ENCODE measurements at places on chromosomes 5 and 9. TPM values are rescaled to one million over a fixed set of nuclear protein-coding genes. Genes with fewer than 3 reads are reported as not detected.

Gene SNCAIP
- 19.4 TPM for total RNA-seq

Gene WNT8A
- total RNA-seq = not detected

Gene SPATA31E1
- total RNA-seq = not detected

Gene ADGRD2
- not detected for total RNA-seq

Gene PALM2AKAP2
- 9.7 TPM for total RNA-seq

Gene DDX4
- total RNA-seq = not detected

Gene CBY3
- not detected for total RNA-seq

Gene SPATA31D1
- total RNA-seq = not detected

Gene RNF180
- 0.74 TPM for total RNA-seq

Gene DEPDC1B
- 1.1 TPM for total RNA-seq

Gene ANKRD31
- 0.14 TPM for total RNA-seq

Gene PCSK5
- 5.7 TPM for total RNA-seq

Gene SMIM33
- not detected for total RNA-seq

Gene PJA2
- total RNA-seq = 86.7 TPM

Gene F12
- total RNA-seq = 0.18 TPM

Gene N4BP3
- 0.71 TPM for total RNA-seq

Gene WDR31
- total RNA-seq = 1.8 TPM

Gene FSD1L
- 3.0 TPM for total RNA-seq

Gene ARL14EPL
- 0.18 TPM for total RNA-seq

Gene GOLGA1
- 10.7 TPM for total RNA-seq

Gene C5orf58
- not detected for total RNA-seq

Gene EIF4E1B
- not detected for total RNA-seq

Gene HAND1
- not detected for total RNA-seq

Gene ZFP37
- 2.3 TPM for total RNA-seq

Gene TTF1
- 9.2 TPM for total RNA-seq

Gene IFNK
- not detected for total RNA-seq

Gene LYSMD3
- total RNA-seq = 15.1 TPM

Gene KCTD16
- total RNA-seq = 2.4 TPM

Gene PTCH1
- total RNA-seq = 2.0 TPM

Gene MCIDAS
- not detected for total RNA-seq

Gene C5orf52
- not detected for total RNA-seq

Gene FLT4
- 0.37 TPM for total RNA-seq

Gene TMEM215
- total RNA-seq = not detected

Gene PCDHA7
- 0.57 TPM for total RNA-seq

Gene ACOT12
- 0.74 TPM for total RNA-seq

Gene PCDHA1
- under 0.01 TPM for total RNA-seq
